ENCODE measurements at places on chromosomes 1 and 21.

GRCh38 chr1:158055854-158056253, 62.4 kb downstream of the KIRREL1 start:
- DNase-seq = no peak

DNA sequence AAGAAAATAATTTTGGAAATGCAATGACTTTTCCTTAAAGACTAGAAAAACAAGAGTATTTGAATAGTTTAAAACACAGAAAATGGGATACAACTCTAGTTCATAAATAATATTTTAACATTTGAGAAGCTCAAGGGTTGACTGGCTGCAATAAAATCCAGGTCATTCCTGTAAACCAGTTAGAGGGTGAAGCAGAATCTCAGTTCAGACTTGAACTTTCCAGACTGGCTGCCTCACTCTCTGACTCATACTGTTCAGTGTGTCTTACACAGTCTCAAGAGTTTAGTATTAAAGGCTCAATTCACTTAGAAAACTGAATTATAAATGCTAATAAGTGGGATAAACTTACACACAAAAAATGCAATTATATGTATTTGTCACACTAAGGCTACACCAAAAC, 89.9 kb downstream of the RAVER2 start:
- DNase-seq = no peak

DNA sequence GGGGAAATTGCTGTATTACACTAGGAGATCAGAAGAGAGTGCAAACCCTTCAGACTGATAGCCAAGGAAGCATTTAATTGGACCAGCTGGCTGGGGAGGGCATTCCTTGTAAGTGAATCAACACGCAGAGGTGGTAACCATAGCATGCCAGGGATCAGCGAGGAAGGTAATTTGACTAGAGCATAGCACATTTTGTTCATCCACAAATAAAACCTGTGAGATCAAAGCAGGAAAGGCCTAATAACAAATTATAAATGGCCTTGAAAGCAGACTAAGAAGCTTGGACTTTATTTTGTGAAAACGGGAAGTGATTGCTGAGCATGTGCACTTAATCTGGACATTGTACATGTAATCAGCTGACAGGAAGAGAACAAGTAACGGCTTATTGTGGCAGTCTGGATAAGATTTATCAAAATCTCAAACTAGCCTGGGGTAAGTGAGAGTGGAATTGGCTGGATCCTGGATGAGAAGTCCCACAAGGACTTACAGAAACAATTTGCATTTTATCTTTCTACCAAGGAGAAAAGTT, 11.7 kb upstream of the CD55 start:
- DNase-seq = peak; percentile 81

DNA sequence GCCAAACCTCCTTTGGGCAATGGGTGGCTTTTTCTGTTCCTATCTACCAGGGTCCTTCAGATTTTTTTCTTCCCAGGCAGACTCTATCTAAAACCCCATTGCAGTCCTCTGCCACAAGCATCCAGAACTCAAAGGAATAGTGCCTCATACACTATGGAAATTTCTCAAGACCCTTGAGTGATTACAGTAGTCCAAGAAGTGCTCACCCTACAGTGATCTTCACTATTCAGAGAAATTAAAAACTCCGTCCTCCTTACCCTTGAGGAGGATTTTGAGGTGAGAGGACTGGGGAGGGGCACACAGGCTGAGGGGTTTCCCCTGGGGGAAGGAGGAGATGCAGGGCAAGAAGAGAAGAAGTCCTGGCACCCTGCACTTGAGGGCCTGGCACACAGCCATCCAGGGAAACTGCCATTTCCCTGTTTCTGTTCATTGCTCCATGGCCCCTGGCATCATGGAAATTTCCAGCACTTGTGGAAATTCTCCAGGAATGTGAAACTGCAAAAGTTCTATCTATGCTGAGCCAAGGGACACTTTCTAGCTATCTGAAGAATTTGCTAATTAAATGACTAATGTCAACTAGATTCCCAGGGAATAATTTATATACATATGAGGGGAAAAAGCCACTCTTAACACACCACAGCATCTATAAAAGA, 102.5 kb upstream of the ATP1B1 start:
- DNase-seq = no peak

- DNase-seq = no peak
Observed at GRCh38 chr1:182978151-182978853, 25.3 kb upstream of the SHCBP1L start.

DNA sequence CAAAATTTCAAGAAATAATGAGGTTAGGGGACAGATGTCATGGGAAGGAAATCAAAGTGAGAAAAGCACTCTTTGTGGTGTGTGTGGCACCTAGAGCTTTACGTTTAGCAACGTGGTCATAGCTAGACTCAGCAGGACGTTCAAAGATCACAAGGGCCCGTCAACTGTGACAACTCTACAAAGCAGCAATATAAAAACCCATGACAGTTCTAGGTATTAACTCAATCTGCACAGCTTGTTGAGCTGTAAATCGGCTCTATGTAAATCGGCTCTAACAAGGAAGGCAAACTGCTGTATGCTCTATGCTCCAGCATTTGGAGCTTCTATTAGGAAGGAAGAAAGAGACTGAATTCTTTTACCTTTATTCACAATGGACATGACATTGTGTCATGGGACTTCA, 64.8 kb downstream of the TP53BP2 start:
- DNase-seq = no peak

- no peak for DNase-seq
Observed at GRCh38 chr1:214983126-214983869, 99.2 kb upstream of the KCNK2 start.

DNA sequence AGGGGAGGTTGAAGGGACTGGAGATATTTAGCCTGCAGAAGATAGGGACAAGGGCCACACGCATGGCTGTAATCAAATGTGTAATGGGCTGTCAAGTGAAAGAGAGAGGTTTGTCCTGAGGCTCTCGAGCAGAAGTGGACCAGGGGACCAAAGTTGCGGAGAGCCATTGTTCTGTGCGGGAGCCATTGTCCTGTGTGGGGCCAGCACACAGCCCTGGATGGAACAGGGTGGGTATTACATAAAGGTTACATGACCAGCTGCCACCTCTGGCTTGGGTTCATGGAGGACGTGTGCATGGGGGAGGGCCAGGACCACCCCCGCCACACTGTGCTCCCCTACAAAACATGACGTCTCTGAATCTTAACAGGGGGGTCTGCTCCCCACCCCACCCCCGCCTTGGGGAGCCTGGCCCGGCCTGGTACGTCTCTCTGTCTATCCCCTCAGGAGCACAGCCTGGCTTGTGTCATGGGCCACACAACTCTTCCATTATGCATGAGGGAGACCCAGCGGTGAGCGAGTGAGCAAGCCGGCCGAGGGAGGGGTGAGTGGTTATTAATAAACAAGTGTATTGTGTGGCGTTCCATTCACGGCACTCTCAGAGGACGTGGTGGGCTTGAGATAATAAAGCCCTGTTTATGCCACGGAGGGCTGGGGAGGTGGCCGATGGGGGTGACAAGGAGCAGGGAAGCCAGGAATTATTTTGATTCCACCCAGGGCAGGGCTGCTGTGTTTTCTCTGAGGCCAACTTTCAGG, at the start of gene NFASC:
NFASC (plus strand) TSS at position 703 of the 753 bp plus-strand sequence. CDS start 73,454 bp downstream, outside the sequence.
- no peak for DNase-seq

DNA sequence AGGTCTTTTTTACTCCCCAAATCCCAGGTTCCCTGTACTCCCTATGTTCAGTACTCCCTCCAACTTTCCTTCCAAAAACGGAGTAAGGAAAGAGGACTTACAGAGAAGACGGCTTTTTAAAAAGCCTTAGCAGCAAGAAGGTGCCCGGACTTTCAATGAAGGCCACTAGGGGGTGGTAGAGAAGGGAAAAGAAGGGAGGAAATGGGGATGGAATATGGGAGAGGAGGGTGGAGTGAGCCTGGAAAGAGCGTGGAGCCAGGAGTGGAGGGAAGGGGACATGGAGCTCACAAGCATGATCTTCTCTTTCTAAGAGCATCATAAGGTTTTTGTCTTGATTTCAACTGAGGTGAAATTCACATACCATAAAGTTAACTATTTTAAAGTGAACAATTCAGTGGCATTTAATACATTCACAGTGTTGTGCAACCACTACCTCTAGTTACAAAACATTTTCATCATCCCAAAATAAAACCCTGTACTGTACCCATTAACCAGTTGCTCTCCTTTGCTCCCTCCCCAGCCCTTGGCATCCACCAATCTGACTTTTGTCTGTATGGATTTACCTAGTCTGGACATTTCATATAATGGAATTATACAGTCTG, 129.9 kb downstream of the ZNF281 start:
- DNase-seq = peak; percentile 53

DNA sequence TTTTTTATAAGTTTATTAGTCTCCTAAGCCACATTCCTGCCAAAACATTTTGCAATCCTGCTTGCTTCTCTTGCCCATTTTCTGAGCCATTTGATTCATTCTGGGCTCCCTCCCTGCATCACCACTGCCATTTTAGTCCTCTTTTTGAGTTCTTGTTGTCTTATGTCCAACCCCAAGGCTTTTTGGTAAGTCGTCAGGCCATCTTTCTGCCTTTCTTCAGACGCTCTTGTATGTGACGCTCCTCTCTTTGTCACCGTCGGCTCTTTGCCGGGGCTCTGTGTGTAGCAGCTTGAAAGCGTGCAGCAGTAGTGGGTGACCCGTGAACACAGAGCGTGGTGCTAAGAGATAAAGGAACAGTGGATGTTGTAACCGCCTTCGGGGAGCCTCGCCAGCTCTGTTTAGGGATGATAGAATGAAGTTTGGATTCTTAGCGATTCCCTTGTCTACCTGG, 14.6 kb downstream of the HUNK start:
- DNase-seq = no peak

- no peak for DNase-seq
Observed at GRCh38 chr1:43622471-43622870, 27.5 kb upstream of the KDM4A start.

DNA sequence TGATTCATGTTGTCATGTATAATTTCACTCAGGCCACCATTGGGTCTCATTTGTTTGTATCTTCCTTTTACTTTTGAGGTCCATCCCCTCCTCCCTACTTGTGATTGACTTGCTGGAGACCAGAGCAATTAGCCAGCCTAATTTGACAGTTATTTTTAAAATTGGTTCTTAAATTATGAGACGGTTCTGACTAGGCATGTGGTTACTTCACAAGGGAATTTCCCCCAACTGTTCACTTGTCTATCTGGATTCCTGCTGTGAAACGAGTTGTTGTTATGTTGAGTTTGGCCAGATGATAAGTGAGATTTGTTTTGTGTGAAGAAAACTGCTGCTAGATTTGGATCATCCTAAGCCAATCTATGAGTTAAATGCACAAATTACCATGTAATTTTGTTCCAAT, 359.1 kb downstream of the BARHL2 start:
- no peak for DNase-seq

- no peak for DNase-seq
Observed at GRCh38 chr1:50966991-50967390, 3.1 kb upstream of the CDKN2C start.

- DNase-seq = no peak
Observed at GRCh38 chr1:241548008-241548407, 15.8 kb downstream of the KMO start.

DNA sequence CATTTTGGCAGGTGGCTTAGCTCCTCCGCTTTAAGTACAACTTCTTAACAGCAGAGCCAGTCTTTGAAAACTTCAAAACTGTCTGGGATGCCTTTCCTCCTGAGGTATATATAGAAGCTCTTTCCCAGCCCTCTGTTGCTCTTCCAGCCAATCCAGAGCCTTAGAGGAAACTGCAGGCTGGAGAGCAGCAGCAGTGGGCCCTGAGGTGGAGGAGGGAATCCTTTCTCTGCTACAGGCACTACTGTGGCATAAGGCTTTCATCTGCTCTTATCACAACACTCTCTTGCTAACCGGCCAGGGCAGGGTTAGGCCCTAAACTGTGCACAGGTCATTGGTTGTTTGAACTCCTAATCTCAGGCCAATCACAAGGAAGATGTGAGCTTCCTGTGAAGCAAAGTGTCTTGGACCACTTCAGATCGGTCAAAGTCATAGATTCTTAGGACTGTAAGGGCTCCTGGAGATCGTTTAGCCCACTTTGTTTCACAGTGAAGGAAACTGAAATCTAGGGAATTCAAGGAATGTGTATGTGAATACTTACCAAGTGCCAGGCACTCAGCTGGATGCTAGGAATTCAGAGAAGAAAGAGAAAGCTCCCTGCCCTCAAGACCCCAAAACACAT, at the start of gene RGS5:
RGS5 (minus strand) TSS at position 84 of the 619 bp plus-strand sequence; CDS start at position 3, 81 bp downstream.
- DNase-seq = no peak

GRCh38 chr21:28776251-28776650, 216.4 kb downstream of the LTN1 start:
- peak; percentile 12 for DNase-seq

GRCh38 chr1:193569096-193569982, 382.9 kb upstream of the B3GALT2 start:
- DNase-seq = no peak

- peak; percentile 96 for DNase-seq
Observed at GRCh38 chr1:233326811-233327650, 493 bp upstream of the MAP3K21 start.

DNA sequence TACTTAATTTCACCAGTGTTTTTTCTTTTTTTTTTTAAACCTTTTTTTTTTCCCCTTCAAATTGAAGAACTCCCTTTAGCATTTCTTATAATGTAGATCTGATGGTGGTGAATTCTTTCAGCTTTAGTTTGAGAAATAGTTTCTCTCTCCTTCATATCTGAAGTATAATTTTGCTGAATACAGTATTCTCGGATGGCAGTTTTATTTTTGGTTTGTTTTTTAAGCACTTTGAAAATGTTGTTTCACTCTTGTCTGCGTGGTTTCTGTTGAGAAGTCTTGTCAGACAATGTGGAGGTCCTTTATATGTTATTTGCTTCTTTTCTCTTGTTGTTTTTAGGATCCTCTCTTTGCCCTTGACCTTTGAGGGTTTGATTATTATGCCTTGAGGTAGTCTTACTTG, 135.1 kb downstream of the RPS6KC1 start:
- DNase-seq = no peak

- no peak for DNase-seq
Observed at GRCh38 chr1:186678155-186678554, 2.1 kb downstream of the PTGS2 start.

DNA sequence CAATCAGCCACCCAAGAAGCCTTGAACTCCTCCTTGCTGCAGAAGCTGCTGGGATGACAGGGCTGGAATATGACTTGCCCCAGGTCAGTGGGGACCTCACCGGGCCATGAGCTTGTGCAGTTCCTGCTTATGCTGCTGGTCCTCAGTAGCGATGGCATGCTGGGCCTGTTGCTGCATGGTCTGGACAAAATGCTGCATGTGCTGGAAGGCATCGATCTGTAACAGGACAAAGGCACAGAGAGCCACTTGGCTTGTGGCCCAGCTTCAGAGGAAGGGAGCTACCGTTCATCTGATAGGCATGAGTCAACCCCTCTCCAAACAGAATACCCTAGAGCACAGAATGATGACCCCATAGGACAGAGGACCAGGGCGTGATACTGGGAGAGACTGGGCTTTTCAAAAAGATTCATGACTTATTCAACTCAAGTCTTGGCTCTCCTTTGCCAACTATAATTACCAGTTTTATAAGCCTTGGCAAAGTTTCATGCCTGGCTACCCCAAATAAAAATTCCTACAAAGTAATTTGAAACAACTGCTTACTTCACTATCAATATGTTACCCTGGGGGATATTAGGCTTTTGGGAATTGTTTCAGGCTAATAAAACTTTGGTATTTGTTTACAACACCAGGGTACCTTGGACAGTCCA, 34.7 kb upstream of the EXOSC10 start:
- no peak for DNase-seq

GRCh38 chr1:203763505-203763904, 1.5 kb upstream of the LAX1 start:
- no peak for DNase-seq

GRCh38 chr1:158809256-158809655, 21.9 kb upstream of the MNDA start:
- DNase-seq = peak; percentile 54
